ENCODE measurements at places on chromosomes 13 and 19. TPM values are rescaled to one million over a fixed set of nuclear protein-coding genes. Genes with fewer than 3 reads are reported as not detected.
A peak's percentile ranks its signal among the peaks of the same experiment; 100 is the strongest.

GRCh38 chr13:20702915-20703779 lies at the start of gene IL17D:
IL17D (plus strand) TSS chr13:20703699; CDS start chr13:20704002, 303 bp downstream.
- no peak for DNase-seq

DNA sequence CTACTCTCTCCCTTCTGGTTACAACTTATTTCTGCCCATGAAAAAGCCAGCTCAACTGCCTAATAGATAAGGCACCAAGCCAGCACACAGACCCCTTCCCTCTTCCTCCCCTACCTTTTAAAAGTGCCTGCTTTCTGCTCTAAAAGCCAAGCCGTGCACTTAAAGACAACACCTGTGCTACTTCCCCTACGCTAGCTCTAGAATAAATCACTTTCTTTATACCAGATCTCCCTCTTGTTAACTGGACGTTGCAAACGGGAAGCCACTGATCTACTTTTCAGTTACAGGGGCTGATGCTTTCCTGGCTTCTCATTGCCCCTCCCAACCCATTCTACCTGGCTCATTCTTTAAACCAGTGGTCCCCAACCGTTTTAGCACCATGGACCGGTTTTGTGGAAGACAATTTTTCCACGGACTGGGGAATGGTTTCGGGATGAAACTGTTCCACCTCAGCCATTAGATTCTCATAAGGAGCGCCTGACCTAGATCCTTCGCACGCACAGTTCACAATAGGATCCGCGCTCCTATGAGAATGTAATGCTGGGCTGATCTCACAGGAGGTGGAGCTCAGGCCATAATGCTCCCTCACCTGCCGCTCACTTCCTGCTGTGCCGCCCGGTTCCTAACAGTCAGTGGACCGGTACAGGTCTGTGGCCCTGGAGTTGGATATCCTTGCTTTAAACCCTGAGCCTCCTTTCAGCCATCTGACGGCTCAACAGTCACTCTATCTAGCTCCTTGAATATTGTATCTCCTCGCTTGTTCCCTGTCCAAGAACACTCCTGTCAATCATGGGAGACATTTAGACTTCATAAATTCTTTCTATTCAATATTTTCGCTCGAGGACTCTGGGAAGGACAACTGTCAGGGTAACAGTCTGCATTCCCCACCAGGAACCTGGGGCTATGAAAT lies 841 bp upstream of the ZNF223 start:
- no peak for DNase-seq

DNA sequence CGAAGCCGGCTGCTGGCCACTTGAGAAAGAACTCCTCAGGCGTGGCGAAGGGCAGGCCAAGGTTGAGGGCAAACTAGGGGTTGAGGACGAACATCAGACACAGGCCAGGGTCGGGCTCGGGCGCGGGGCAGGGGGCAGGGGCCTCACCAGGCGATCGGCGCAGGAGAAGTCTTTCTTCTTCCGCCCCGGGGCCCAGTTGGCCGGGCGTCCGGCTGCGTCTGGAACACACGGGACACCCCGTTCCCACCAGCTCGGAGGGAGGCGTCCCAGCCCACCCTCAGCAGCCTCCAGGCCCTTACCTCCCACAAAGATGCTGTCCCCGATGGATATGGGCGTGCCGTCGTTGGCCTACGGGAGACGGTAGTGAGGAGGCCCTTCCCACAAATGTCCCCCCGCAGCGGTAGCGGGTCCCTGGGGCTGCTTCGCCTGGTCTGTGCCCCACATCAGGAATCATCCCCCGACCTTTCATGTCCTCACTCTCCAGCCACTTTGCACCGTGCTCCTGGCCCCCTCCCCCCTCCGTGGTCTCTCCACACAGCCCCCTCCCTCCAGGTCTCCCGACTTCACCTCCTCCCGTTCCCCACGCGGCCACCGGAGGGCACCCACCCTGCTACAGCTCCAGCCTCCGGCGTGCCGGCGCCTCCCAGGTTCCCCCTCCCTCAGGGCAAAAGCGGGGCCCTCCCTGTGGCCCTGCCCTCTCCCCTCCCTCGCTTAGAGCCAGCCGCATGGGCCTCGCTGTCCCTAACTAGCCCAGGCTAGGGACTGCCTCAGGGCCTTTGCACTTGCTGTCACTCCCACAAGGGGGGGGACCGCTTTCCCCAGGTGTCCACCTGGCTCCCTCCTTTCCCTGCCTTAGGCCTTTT lies 4.8 kb downstream of the PNKP start:
- no peak for DNase-seq

GRCh38 chr13:113861433-113862030 lies 2.3 kb downstream of the GAS6 start:
- peak; percentile 49 for DNase-seq

DNA sequence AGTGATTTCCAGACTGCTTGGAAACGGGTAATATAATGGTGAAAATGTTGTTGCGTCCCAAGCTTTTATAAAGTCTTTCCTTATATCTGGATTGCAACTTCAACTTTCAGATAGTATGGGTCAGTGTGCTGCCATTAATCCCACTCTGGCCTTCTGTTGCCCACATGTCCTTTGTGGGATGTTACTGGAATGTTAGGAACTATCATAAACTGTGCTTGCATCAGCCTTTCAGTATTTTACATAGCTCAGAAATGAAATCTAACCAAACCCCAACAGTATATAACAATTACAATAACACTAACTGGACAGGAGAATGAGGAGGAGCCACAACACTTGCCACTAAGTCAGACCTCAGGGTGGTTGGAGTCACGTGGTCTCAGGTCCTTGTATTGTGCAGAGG lies 78.9 kb downstream of the LNX2 start:
- DNase-seq, result no peak

- DNase-seq, result no peak
These were observed 194.7 kb downstream of the LMO7 start for GRCh38 chr13:75830842-75831241.

DNA sequence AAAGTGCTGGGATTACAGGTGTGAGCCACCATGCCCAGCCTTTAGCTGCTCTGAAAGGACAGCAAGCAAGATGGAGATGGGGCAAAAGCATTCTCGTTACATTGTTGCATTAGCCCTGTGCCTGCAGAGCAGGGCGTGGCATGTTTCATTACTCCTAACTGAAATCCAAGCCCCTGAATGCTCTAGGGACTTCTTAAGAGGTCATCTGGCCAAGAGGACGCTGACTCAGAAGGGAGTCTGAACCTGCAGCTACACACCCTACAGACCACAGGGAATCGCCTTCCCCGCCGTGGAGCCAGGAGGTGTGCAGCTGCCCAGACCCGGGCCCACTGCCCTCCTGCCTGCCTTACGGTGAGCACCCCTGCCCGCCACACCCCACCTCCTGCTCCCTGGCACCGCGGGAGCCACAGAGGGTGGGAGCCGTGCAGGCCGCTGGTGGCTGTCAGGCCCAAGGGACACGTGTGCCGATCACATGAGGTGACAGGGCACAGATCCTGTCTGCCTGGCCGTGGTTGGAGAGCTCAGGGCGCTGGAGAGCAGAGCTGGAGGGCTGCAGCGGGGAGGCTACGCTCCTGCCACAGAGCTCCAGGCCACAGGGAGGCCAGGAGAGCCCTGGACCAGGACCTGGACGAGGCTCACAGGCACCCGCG lies 27.2 kb downstream of the ADPRHL1 start:
- DNase-seq, result no peak

GRCh38 chr13:49368688-49369087 lies 75.2 kb downstream of the CAB39L start:
- no peak for DNase-seq

GRCh38 chr13:94480672-94481145 lies 1.2 kb upstream of the DCT start:
- no peak for DNase-seq

DNA sequence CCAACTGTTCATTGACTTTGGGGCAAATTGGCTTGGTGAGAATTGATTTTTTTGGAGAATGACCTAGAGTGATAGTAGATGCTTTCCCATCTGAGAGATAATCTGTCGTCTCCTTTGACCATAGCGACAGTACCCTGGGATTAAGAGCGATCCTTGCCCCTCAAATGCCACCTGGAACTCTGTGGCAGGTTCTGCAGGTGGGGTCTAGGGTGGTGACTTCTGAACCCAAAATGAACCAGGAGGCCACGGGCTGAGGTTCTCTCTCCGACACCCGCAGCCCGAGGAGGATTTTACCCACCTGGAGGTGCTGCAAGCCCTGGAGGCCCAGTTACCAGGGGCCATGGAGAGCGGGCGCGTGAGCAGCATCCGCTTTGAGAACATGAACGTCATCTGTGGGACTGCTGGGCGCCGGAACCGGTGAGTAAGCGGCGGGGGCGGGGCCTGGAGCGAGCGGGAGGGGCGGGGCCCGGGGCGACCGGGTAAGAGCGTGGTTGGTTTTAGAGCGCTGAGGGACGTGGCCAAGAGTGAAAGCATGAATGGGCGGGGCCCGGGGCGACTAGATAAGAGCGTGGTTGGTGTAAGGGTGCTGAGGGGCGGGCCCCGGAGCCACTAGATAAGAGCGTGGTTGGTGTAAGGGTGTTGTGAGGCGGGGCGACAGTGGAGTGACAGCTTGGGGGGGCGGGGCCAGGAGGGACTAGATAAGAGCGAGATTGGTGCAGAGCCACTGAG lies 8.6 kb downstream of the C19orf81 start:
- peak; percentile 85 for DNase-seq

DNA sequence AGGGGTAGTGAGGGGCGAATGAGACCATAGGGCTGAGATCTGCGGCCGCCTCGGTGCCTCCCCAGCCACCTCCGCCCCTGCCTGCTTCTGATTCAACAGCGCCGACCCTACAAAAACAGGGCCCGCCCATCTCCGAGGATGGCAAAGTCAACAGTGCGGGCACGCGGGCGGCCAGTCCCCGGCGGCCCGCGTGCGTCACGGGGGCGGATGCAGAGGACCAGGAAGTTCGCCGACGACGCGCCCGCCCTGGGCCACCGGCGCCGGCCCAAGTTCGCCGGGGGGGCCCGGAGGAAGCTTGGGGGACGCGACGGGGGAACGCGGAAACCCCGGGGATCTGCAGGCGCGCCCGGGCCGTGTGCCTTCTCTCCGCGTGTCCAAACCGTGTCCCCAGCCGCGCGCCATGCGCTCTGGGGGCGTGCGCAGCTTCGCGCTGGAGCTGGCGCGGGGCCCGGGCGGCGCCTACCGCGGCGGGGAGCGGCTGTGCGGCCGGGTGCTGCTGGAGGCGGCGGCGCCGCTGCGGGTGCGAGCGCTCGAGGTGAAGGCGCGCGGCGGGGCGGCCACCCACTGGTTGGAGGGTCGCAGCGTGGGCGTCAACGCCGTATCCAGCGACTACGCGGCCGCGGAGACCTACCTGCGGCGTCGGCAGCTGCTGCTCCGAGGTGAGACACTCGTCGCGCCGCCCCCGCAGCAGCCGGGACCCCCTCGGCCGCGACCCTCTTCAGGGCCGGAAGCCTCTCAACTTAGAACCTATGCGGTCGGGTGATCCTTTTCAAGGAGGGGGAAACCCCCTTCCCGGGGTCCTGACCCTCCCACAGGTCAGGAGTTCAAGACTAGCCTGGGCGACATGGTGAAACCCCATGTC lies 6.8 kb upstream of the ARRDC2 start:
- peak; percentile 98 for DNase-seq

GRCh38 chr19:18491995-18492953 lies 29.6 kb downstream of the ELL start:
- no peak for DNase-seq

DNA sequence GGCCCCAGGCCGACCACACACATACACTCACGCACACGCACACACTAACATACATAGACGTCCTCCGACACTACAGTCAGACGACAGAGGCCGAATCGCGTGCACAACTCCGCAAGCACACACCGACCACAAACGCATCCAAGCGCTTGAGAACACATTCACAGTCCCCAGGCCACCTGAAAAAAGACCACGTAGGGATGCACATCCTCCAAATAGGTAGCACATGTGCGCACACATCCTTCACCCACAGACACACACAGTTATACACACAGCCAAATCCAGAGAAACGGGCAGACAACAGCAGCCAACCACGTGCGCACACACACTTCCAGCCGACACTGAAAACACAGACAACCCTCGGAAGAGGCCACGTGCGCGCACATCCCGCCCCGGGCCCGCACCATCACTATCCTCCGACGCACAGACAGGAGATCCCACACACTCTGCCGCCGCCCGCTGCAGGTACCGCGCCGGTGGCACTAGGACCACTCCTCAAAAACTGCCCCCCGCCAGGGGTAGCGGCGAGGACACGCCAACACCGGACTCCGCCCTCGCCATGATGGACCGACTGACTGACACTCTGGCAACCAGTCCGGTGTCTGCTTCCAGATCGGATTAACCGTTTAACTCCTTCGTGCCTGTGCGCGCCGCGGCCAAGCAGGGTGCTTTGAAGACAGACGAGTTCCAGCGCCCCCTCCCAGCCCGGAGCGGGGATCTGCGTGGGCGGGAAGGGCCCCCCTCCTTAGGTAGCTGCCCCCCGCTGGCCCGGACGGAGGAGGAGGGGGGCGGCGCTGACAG lies 493 bp upstream of the PDE4A start:
- no peak for DNase-seq

DNA sequence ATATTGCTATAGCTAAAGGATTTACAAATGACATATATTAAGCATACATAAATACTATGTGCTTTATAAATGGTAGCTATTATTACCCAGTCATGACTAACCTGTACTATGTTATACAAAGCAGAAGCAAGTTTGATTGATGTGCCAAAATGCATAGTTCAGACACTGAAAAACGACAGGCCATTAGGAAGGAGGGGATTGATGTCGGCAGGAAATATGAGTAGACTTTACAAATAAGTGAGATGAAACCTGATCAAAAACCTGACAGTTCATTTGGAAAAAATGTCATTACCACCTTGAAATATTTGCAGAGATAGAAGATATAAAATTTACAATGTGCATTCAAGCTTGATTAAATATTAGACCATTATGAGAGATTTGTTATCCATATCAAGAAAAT lies 38.8 kb upstream of the TPP2 start:
- no peak for DNase-seq

DNA sequence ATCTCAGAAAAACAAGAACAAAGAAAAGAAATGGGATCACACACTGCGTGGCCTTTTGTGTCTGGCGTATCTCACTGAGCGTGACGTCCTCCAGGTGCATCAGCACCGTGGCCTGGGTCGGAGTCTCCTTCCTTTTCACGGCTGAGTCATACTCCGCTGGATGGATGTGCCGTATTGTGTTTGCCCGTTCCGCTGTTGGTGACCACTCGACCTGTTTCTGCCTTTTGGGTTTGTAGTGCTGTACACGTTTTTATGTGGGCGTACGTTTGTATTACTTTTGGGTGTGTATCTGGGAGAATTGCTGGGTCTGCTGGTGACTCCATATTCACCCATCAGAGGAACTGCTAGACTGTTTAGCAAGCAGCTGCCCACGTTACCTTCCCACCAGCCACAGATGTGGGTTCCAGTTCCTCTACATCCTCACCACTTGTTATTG lies 11.4 kb downstream of the ARID3A start:
- no peak for DNase-seq

GRCh38 chr19:7255631-7256030 lies 38.6 kb downstream of the INSR start:
- no peak for DNase-seq

SIGLEC5 gene
- not detected for total RNA-seq

ZNF491 gene
- total RNA-seq, result 6.2 TPM

DPF1 gene
- total RNA-seq, result not detected

SIAH3 gene
- total RNA-seq, result not detected

GZMM gene
- 0.79 TPM for total RNA-seq

ZNF582 gene
- total RNA-seq, result 3.9 TPM

KCTD4 gene
- total RNA-seq, result not detected

KLK12 gene
- not detected for total RNA-seq

EFNA2 gene
- not detected for total RNA-seq

SLC15A1 gene
- total RNA-seq, result not detected
